ENCODE measurements at places on chromosomes 5 and 9.

DNA sequence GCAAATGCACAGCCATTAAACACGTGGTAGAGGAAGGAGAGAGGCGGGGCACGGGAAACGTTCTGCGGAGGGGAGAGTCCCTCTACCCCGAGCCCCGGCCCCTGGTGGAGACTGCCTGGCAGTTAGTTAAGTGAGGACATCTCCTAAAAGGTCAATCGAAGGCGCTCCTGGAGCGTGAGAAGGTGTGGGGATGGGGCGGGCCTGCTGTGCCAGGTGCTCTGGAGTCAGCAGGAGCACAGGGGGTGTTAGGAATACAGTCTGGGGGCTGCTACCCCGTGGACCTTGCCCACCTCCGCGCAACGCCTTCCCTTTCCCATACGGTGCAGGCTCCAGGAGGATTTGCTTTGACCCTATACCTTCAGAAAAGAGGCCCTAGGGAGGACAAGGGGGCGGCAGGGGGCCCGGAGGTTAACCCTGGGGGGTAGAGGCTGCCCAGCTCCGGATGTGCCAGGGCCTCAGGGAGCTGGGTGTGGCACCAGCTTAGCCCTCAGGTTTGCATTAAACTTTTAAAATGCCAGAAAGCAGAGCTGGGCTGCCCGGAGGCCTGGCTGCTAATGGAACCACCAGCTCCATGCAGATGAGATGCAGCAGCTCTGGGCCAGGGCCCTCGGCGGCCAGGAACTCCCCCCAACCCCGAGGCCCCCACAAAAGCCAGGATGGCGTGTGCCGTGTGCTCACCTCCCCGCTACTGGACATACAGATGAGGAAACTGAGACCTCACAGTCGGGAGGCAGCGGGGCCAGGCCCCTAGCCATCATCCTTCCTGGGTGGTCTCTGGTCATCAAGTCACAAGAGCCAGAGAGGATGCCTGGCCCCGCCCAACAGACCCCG lies 39.2 kb downstream of the NACC2 start:
- DNase-seq, result no peak

- DNase-seq, result no peak
Observed at GRCh38 chr9:95580812-95581761, 64.3 kb upstream of the PTCH1 start.

- DNase-seq, result no peak
Observed at GRCh38 chr9:100595391-100596199, 17.7 kb downstream of the CAVIN4 start.

DNA sequence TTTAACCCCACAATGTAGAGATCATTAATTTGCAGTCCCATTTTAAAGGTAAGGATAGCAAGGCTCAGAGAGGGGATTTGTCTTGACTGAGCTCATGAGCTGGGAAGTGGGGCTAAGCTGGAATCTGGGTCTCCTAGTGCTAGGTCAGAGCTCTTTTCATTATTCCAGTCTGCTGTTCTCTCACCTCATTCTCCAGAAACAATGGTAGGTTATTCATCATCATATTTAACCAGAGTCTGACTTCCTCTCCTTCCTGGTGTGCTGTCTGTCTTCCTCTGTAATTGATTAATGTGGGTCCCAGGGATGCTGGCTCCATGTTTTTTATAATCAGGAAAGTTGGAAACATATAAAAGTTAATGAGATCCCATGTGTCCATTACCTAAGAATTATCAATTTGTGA lies 20.6 kb downstream of the C9orf43 start:
- DNase-seq, result no peak

GRCh38 chr5:157744051-157745011 lies 819 bp downstream of the LSM11 start:
- peak; percentile 6 for DNase-seq

DNA sequence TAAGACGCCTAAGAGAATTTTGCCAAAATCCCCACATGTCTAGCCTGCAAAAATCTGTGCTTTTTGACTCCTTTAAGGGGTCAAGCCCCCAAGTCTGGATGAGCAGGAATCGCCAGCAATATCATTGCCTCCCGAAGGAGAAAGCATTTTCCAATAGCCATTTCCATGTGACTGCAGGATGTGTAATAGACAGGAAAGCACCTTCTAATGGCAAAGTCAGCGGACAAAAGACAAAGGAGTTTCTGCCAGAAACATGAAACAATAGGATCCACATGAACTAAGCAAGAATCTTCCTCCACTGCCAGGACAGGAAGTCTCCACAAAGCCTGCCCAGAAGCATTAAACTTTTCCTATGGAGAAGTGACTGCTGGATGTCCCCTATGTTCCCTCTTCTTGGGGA lies 177.1 kb upstream of the PCSK5 start:
- no peak for DNase-seq

DNA sequence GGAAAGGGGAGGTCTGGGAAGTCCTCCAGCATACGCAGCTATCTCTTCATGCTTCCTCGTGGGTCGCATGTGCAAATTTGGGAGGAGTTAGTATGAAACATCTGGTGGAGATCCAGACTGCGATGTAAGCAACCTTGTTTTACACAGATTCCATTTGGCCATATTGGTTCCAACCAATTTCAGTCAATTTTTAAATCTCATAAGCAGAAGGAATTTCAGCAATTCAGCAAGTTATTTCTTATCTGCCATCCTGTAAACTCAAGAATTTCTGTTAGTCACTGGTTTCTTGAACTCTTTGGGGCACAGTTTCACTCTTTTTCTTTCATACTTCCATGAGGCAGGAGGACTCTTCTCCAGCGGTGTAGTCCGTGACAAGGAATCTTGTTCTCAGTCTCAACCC lies 130.4 kb upstream of the CLINT1 start:
- DNase-seq, result no peak

DNA sequence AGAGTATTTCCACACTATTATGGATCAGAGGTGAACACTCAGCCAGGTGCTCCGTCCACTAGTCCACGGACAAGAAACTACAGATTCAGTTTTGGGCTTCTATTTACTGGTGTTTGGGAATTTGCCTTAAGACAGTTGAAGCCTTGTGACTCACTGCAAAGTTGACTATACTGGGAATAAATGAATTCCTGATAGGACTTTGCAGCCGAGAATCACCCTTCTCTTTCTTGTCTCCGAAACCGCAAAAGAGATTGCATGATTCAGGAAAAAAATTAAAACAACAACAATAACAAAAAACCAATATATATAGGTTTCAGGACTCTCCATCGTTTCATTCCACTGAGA lies 716 bp downstream of the TMEM171 start:
- DNase-seq, result no peak

GRCh38 chr5:148312153-148312552 lies at the start of gene SPINK7:
TSS of gene SPINK7 (plus strand) at chr5:148312423. CDS start at chr5:148312484, 61 bp downstream.
- no peak for DNase-seq

DNA sequence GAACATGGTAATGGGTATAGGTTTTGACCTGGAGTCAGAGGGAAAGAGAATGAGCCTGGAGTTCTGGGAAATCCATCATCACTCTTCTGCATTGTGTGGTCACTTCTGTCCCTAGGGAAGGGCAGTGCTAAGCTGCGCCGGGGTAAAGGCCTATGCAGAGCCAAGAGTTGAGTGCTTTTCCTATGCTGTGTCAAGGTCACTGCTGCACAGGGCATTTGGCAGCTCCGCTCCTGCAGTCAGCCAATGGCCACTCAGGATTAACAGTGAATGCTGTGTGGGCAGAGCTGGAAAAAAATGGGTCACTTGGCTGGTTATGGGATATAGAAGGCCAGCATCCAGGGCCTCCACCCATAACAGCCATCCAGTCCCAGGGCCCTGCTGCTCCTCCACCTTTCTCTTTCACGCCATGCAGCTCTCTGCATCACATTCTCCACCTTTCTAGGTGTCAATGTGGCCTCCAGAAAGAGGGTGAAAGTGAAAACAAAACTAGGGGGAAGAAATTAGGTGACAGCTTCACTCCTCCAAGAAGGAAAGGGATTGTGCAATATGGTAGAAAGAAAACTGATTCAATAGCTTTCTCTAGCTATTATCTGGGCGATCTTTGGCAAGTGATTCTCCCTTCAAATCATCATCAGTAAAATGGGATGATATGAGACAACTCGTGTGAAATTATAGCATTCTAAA lies 279.3 kb upstream of the ANKRD55 start:
- no peak for DNase-seq

GRCh38 chr5:143213851-143214363 lies 189.6 kb downstream of the NR3C1 start:
- no peak for DNase-seq

DNA sequence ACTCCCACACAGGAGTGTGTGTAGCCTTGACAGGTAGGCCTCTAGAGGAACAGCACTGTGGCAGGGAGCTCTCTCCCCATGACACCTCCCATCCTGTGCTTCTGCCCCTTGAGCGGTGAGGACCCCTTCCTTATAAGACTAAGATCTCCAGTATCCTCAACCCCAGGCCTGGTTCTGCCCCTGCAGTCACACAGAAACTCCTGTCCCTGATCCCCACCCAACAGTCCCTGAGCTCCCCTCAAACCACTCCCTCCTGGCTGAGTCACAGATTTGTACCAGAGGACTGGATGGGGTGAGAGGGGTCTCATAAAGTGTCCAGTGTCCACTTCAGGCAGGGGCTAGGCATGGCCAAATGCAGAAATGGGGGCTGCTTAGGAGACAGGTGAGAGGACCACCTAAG lies 47.8 kb upstream of the CDKN2AIPNL start:
- DNase-seq, result no peak

DNA sequence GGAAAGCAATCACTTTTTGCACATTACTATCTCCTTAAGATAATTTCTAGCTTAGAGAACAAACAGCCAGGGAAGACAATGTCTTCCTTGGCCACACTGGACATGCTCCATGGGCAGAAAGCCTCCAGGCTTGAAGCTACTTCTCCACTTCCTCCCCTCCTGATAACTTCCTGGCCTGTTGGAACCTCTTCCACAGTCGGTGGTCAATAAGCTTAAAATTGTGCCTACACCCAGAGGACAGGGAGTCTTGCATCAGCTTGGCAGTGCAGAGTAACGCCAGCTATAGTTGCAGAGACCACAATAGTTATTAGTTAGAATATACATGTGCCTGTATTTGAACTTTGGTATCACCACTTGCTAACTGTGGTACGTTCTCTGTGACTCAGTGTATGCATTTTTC lies 58.1 kb upstream of the ABCA1 start:
- DNase-seq, result no peak

DNA sequence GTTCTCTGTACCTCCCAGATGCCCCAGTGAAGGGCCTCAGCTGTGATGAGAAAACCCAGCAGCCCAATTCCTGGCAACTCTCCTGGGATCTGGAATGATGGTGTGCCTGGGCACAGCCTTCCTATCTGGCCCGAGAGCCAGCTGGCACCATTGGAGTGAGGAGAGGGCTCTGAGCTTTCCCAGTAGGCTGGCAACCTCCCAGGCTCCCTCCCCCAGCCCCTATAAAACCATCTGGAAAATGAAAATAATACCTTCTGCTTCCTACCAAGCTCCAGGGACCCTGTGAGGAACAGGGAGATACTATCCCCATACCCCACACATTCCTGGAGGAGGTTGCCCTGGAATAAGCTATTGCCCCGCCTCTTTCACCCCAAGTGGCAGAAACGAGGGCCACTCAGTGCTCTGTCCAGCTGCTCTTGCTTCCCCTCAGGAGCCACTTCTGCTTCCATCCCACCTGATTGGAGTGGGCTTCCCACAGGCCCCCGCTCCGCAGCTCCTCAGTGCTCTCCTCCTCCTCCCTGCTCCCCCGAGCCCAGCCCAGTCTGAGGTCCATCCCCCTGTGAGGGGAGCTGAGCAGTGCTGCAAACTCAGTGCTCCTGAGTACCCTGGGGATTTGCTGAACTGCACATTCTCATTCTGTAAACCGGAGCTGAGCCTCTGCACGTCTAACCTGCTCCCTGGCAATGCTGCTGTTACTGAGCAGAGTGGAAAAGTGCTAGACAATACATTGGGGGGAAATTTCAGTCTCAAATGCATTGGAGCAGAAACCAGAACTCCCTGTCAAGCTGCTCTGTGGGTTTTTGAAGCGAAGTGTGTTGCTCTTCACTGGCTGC lies 74.7 kb downstream of the THBS4 start:
- DNase-seq, result no peak

DNA sequence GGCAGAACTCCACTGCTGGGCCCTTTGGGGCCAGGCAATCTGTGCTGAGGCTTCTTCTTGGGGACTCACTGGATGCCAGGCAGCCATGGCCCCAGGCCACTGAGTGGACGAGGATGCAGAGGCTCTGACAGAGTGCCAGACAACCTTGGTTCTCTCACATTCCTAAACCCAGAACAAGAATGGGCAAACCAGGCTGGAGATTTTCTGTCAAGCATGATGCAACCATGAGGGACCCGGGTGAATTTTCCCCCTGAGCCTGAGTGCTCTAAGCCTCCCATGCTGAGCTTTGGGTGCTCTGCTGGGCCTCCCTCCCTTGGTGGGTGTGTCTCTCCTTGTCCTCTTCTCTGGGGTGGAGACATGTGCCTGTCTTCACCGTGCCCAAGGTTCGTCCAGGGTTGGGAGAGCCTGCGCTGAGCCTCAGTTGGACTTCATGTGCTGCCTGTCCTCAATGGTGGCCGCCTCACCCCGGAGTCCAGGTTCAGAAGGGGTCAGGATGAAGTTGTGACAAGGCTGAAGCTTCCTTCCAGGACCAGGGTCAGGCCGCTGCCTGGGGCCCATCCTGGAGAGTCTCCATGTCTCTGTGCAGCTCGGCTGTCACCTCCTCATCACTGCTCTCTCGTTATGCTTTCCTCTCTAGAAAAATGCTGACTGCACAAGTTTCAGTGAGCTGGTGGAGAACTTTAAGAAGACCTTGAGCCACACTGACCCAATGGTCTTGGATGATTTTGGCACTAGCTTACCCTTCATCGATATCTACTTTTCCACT lies 24.1 kb downstream of the PITX1 start:
- DNase-seq, result no peak

GRCh38 chr9:81468084-81468595 lies 221.2 kb downstream of the TLE1 start:
- no peak for DNase-seq

DNA sequence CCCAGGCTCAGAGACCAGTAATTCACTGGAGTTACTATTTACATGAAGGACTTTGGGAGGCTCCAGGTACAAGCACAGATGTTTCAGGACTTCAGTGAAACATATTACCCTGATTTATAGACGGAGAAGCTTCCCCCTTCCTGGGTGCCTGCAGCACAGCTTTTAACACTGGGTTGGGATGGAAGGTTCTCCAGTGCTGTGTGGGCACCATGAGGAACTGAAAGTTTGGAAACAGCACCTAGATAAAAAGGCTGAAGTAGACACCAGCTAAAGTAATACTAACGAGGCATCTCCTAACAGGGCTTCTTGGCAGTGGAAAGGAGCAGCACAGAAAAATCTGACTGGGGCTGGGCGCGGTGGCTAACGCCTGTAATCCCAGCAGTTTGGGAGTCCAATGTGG lies 70.7 kb downstream of the GCNT1 start:
- no peak for DNase-seq

DNA sequence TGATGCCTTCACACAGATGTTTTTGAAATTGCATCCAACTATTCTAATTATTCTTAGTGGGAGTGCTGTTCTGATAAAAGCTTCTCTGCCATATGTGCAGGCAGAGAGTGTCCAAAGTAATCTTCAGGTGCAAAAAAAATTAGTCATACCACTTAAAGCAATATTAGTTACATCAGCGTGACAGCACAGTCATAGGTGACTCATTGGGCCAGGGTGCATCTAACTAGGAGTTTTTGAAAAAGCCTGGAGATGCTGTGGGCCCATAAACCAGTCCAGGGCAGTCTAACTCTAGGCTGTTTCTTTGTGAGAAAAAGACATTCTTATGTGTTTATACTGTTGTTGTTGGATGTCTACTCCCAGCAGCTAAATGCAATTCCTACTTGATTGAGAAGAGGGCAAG lies 33.0 kb upstream of the C6 start:
- DNase-seq, result no peak

GRCh38 chr5:180874804-180875582 lies 13.9 kb upstream of the ZFP62 start:
- DNase-seq, result no peak

- no peak for DNase-seq
Observed at GRCh38 chr5:6350277-6351090, 27.9 kb downstream of the MED10 start.

All from activated naive CD4-positive, alpha-beta T cell (primary cell).